ENCODE measurements at places on chromosomes 5 and 9.
A peak's percentile ranks its signal among the peaks of the same experiment; 100 is the strongest.

- peak; percentile 46 for DNase-seq
Measured at GRCh38 chr5:14581891-14582796, 552 bp downstream of the OTULINL start.

DNA sequence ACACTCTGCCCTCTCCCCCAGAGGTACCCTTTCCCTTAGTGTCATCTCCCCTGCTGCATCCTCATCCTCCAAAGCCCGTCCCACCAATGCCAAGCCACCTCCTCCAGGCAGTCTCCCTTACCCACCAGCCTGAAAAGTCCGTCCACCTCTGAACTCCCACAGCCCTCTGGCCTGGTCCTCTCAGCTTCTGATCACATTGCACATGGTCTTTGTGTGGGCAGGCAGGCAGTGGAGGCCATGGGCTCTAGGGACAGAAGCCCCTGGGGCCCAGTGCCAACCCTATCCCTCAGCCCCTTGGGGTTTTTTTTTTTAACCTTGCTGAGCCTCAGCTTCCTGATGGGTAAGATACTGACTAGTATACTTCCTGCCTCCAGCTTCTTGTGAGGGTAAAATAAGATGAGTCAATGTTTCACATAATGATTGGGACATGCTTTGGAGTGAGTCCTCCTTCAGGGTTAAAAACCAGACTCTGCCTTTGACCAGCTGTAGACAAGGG, 19.4 kb downstream of the CSF1R start:
- no peak for DNase-seq

DNA sequence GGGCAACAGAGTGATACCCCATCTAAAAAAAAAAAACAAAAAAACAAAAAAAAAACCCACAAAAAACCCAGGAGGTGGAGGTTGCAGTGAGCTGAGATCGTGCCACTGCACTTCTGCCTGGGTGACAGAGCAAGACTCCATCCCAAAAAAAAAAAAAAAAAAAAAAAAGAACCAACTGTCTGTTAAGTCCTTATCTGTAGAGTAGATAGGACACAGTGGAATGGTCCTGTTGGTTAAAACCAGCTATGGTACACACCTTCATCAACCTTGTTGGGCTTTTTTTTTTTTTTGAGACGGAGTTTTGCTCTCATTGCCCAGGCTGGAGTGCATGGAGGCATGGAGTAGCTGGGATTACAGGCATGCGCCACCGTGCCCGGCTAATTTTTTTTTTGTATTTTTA, 12.2 kb downstream of the SLC25A25 start:
- no peak for DNase-seq

DNA sequence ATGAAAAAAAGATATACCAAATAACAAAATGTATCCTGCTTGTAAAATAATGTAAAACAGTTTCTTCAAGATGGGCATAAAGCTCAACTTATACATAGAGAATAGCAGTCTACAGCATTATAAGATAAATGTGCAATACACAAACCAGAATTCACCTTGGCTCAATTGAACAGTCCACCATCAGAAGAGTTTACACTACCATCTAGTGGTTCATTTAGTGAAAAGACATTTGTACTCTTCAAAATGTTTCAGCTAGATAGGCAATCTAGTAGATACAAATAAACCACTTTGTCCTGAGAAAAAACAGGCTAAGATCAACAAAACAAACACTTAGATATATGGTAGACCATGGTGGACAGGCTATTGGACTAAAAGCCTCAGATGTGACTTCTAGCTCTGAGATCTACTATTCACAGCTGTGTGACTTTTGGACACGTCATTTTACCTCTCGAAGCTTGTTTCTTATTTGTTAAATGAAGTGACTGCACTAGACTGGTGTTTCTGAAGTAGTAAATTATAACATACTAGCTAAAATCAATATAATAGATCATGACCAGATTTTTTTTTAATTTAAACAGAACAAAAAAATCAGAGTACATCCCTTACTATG, 22.1 kb upstream of the TPD52L3 start:
- DNase-seq = no peak

DNA sequence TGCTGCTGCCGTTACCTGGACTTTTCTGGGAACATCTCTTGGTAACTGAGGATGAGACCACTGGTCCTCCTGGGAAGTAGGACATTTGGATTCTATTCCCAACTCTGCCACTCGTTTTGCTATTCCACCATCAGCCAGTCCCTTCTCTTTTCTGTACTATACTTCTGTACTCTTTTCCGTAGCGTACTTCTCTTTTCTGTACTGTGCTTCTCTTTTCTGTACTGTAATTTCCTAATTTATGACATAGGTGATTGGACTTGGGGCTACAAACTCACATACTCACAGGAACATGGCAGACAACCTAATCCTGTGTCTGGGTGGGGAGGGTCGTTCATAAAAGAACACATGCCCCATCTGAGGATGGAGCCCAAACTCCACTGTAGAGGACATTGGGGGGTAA, 335.3 kb upstream of the PANK3 start:
- DNase-seq = no peak

DNA sequence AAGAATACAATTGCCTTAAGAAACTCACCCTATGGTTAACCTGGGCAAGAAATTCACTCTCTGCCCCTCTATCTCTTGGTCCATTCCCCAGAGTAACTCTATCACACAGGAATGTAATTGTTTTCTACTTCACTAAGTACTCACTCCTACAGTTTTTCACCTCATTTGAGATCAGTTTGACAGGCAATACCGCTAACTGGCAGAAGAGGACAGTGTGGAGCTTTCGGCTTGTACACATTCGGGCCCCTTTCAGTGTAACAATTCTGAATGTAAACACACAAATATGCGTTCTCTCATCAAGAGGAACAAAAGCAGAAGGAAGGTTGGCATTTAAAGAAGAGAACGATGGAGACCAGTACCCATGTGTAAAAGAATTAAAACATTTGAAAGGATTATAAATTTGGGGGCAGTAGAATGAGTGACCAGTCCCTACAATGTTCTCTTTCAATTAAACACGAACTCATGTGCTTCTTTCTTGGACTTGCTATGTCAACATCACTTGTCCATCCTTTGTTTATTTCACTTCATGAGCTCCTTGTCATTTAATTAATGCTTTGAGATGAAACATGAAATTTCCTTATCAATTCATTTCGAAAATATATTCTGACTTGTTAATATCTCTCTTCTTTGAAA, 188.5 kb upstream of the GRAMD2B start:
- DNase-seq = no peak

DNA sequence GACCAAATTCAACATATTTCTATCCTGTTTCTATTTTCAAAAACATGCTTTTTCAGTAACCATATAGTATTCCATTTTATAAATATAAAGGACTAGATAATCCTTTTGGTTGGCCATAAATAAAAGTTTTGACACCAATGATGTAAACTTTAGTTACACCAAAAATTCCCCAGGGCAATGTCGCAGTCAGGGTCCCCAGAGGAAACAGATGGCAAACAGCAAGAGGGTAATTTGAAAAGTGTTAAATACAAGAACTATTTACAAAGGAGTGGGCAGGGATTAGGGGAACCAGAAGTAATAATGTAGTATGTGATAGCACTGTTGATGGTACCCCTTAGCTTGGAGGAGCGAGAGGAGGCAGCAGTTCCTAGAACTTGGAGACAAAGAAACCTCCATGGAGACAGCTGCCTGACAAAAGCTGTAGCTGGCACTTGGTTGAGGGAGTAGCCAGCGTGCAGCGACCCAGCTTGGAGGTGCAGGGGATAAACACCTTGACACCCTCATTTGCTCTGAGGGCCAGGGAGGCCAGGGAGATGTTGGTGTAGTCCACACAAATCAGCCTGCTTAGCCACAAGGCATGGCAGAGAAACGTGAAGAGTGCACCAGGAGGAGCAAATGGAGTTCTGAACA, 18.3 kb upstream of the MSANTD3 start:
- DNase-seq = no peak

Measured in GM19239 (cell line).